ENCODE measurements at places on chromosomes 7 and 10.

- no peak for DNase-seq
Measured at GRCh38 chr10:23694446-23694920, 255.6 kb downstream of the OTUD1 start.

DNA sequence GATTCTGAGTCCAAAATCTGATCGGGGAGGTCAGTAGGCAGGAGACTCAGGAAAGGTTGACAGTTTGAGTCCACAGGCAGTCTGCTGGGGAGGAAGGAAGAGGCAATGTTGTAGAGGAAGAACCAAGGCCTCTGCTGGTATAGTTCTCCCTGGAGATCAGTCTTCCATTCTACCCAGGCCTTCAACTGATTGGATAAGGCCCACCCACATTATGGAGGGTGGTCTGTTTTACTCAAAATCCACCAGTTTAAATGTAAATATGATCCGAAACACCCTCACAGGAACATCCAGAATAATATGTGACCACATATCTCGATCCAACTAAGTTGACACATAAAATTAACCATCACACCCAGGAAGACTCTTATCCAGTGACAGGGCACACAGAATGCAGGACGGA, 425.3 kb upstream of the ZMIZ1 start:
- no peak for DNase-seq

DNA sequence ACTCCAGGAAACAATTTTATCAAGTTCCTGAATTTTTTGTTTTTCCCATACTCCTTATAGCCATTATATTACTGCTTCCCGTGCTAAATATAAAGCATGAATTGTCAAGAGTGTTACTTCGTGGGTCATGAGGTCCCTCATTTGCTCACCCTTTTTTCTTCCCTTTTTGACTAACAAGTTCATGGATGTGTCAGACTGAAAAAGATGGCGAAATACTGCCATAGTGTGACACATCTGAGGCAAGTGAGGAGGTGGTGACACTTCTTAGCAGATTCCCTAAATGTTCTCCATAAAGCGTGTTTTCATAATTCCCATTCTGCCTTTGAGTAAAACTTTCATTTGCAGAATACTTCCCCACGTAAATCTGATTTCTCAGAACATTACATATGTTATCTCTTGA, 269.6 kb upstream of the FZD1 start:
- DNase-seq, result no peak

GRCh38 chr7:48087349-48087748, 1.7 kb upstream of the UPP1 start:
- DNase-seq, result peak; percentile 47

- DNase-seq, result no peak
Measured at GRCh38 chr10:129629911-129630310, 162.9 kb downstream of the MGMT start.

DNA sequence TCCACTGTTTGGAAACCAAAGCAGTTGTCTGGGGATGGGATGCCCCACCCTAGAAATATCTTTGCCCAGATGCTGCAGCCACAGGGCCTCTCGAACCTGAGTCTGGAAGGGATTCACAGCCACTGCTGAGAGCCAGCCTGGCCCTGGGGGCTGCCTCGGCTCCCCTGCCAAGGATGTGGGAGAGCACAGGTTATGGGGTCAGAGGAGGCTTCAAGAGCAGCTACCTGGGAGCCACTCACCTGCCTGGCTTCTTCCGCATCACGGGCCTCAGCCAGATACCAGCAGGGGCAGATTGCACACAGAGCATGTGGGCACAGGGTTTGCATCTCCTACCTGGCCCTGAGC, 5.4 kb upstream of the PWWP2B start:
- DNase-seq, result no peak

GRCh38 chr7:36614959-36615358, 109.3 kb downstream of the AOAH start:
- no peak for DNase-seq

DNA sequence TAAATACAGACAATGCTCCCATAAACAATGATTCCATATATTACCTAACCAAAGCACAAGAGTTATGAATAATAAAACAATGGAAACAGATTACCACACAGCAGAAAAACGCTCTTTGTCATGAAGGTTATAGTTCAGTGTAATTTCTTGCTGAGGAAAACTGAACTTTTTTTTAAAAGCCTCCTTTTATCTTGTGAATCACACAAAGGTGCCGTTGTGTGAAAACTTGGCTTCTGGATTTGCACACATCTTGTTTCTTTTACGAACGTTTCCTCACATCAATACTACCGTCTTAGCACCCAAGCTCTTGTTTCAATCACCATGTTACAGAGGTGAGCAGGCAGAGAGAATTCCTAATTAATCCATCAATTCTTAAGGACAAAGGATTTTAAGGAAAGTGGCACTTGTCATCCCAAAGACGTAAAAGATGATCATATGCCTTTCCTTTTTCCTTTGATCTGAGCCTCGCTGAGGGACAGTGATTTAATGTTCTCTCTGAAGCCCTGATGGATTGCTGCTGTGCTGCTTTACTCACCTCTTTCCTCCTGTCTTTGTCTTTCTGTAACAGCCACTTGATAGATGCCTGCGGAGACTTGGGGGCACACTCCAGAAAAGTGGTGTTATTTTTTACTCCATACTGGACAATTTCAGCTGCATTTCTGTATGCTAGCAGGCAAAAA, 110.1 kb downstream of the CD36 start:
- peak; percentile 35 for DNase-seq

GRCh38 chr7:37007691-37008090, 283.4 kb upstream of the AOAH start:
- DNase-seq, result no peak

- DNase-seq, result no peak
Measured at GRCh38 chr7:30286749-30287148, 2.4 kb downstream of the ZNRF2 start.
